Amniotic epithelial cell (primary cell): ENCODE measurements at places on chromosomes 1 and 21.

DNA sequence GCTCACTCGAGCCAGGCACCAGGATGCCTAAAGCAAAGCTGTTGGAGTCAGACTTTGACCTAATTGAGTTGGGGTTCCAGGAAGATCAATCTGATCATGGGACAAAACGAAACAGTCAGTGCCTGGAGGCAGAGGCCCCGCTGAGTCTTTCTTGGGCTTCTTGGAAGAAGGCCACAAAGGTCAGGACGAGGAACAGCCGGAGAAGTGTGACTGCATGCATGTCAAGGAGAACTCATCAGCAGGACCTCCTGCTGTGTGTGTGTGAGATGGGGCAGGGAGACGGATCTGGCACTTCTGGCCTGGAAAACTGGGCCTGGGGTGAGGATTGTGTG, 190.8 kb downstream of the CAMTA1 start:
- DNase-seq = no peak

DNA sequence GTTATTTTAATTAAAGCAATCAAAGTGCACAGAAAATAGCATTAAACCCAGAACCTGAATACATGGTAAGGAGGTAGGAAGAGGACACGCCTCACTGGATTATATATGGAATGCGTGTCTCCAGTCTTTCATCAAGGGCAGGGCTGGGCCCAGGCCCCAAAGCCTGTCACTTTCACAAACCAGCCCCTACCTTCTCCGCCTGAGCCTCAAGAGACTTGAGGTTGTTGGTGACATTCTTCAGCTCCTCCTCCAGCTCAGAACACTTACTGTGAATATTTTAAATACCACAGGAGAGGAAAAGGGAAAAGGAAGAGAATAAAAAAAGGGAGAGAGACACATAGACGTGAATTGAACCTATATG, 16.3 kb upstream of the NUP210L start:
- no peak for DNase-seq

DNA sequence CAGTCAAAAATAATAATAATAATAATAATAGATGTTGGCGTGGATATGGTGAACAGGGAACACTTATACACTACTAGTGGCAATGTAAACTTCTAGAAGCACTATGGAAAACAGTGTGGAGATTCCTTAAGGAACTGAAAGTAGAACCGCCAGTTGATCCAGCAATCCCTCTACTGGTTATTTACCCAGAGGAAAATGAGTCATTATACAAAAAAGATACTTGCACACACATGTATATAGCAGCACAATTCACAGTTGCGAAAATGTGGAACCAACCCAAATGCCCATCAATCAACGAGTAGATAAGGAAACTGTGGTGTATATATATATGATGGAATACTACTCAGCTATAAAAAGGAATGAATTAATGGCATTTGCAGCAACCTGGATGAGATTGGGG, 176.0 kb downstream of the PLPP3 start:
- DNase-seq = no peak

DNA sequence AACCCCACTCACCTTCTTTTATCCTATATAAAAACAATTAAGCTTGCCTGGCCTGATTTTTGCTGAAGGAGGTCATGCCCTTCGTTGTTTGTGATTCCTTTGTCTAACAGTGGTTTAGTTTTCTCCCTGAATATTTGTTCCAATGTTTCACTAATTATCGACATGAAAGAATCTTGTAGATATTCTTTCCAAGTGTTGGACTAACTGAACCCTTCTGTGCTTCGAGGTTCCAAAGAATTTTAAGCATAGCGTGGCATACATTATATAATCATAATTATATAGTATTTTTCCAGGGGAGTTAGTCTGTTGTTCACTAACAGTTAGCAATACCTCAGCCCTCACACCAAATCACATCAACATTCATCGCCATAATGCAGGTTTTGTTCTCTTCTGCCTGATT, 418.9 kb upstream of the ADGRL2 start:
- DNase-seq = no peak

DNA sequence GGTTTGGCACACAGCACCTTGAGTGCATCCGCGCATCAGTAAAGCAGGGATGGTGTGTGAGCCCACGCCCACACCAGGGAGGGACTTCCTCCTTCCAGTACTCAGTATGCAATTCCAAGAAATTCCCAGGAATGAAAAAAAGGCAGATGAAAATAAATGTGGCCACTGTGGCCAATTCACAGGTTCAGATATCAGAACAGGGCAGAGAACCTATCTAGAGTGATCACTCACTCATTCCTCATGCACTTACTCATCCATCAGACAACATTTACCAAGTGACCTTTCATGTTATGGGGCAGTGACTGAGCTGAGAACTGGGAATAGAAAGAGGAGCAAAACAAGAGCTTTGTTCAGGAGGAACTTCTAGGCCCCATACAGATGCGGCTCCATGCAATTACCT, 113.7 kb downstream of the ZSCAN20 start:
- peak; percentile 12 for DNase-seq

GRCh38 chr1:90340606-90341005, 345.7 kb downstream of the ZNF326 start:
- no peak for DNase-seq

DNA sequence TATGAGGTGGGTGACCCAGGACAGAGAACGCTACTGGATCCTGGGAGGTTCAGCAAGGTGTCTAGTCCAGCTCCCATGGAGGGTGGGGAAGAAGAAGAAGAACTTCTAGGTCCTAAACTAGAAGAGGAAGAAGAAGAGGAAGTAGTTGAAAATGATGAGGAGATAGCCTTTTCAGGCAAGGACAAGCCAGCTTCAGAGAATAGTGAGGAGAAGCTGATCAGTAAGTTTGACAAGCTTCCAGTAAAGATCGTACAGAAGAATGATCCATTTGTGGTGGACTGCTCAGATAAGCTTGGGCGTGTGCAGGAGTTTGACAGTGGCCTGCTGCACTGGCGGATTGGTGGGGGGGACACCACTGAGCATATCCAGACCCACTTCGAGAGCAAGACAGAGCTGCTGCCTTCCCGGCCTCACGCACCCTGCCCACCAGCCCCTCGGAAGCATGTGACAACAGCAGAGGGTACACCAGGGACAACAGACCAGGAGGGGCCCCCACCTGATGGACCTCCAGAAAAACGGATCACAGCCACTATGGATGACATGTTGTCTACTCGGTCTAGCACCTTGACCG, 8.6 kb upstream of the PIGV start:
- no peak for DNase-seq

GRCh38 chr1:244269169-244269568, 182.5 kb downstream of the ADSS2 start:
- no peak for DNase-seq

DNA sequence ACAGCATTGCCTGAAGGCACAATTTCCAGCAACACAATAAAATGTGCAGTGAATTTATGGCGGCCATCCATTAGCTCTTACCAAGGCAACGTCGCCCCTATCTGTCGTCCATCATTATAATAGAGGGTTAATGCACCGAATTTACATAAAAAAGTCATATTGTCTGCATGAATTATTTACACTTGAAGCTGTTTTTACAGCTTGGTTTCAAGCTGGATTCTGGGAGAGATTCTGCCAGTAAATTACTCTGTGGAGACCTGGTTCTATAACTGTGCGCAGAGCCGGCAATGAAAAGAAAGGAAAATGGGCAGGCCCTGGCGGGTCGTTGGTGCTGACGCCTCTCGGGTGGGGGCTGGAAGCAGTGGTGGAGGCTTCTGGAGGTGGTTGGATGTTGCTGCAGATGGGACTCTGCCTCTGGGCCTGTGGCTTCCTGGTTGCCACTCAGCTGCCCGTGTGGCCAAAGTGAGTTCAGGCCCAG, 48.9 kb upstream of the POU3F1 start:
- DNase-seq = no peak

DNA sequence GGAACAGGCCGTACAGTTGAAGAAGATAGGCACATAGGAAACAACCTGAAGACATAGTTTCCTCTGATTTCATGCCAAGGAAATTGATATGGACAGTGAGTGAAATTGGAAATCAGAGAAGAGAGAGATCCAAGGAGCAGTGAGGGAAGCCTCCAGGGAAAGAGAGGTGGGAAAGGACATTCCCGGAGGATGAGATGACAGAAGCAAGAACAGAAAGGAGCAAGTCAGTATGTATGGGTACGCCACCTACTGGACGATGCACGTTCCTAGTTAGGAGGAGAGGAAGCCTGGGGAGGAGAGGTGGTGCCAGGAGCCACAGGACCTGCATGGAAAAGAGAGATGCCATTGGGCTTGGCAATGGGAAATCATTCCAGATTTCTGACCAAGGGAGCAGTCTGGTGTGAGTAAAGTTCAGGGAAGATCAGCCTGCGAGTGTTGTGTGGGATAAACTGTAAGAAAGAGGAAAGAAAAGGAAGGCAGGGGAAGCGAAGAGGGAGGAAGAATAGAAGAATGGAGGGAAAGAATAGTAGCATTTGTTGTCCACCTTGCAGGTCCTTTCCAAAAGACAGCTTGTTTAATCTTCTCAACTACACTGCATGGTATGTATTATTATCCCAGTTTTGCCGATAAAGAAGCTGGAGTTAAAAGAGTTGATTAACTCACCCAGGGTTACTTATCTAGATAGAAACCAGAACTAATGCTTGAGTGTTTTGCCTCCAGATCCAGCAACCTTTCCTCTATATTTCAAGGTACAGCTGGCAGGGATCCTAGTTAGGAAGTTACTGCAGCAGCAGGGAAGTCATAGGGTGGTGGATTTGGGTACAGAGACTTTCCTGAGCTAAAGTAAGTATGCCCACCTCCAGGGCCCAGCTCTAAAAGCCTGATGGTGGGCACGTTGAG, 27.4 kb downstream of the C1orf116 start:
- DNase-seq = peak; percentile 79

GRCh38 chr1:4563586-4563985, 90.8 kb upstream of the AJAP1 start:
- no peak for DNase-seq

DNA sequence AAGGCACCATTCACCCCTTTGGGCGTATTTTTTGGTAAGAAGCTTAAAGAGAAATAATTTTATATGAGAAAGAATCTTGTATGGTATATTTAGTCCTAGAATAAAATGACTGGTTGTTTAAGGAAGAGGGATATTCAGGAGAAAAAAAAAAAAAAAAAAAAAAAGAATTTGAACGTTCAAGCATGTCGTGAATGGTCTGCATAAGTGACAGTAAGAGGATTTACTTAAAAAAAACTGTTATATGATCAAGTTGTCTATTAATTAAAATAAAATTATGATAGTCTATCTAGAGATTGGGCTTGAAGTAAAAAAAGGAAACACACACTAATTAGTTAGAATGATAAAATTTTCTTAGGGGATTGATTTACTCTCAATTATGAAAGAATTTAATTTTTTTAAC, 11.7 kb upstream of the OR14I1 start:
- DNase-seq = peak; percentile 6

DNA sequence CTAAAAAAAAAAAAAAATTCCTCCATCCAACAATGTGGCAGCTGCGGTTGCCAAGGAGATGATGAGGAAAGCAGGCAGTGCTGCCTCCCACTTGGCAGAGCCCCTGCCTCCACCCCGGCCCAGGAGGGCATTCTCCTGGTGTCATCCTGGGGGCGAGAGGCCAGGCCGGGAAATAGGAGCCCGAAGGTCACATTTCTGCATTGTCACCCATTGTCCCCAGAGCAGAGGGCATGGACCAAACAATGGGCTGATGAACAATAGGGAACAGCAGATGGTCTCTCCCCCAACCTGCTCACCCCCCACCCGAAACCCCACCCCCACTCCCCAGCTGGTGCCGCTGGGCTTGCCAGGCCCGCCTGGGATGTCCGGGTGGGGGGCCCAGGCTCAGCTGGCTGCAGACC, 37.3 kb downstream of the CAMK2N1 start:
- DNase-seq = no peak

- peak; percentile 83 for DNase-seq
These were observed 6.0 kb upstream of the IFNLR1 start for GRCh38 chr1:24193046-24193445.

DNA sequence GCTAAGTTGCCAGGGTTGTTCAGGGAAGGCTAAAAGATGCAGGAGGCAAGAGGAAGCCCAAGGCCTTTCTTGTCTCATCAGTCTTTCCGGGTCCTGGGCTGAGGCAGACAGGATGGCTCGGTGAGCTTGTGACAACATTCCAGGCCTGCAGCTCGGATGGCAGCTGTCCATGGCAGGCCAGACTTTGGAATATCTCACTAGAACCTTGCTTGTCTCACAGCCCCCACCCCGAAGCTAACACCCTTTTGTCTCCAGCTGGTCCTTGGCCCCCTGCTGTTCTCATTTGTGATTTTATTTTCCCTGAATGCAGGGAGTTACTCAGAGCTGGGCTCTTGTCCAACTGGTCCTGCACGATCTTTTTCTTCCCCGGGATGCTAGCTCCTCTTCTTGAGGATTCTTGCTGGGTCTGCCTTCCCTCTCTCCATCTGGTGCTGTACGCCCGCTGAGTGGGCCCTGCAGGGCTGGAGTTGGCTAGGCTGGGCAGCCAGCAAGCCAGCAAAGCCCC, 477.2 kb upstream of the CAMK1G start:
- no peak for DNase-seq

GRCh38 chr1:243346468-243346867, 90.6 kb downstream of the SDCCAG8 start:
- DNase-seq = no peak

DNA sequence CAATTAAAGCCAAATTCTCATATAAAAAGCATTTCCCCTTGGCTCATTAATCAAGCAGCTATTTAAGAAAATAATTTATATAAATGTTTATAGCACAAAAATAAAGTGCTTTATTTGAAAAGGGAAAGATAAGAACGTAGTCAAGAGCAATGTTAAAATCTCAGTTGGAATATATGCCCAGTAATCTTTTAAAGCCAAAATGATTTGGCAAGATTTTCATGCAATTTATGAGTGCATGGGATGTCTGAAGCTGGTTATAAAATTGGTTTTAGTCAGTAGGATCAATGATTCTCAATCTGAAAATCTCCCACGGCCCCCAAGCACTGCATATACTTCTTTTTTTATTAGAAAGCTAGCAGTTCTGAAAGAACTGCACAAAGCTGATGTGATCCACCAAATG, 188.8 kb downstream of the RERE start:
- no peak for DNase-seq

DNA sequence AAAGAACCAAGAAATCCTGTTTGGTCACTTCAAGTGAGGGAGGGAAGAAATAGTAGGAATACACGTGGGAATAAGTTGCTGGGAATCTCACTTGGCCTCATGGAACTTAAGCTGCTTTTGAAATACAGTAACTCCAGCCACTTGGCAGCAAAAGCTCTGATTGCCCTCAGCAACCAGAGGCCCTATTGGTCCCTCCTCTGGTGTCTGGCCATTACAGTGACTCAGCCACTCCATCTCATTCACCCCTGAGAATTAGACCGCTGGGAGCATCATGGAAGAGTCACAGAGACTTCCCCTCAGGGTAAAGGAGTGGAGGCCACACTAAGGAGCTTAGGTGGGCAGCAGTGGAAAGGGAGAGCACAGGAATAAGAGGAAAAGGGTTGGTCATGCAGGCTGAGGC, 99.6 kb downstream of the ELAVL4 start:
- DNase-seq = no peak

- DNase-seq = peak; percentile 94
These were observed 12.8 kb downstream of the ADAMTSL4 start for GRCh38 chr1:150561974-150562445.

GRCh38 chr1:152461544-152461943, 47.5 kb upstream of the CRNN start:
- DNase-seq = peak; percentile 67

DNA sequence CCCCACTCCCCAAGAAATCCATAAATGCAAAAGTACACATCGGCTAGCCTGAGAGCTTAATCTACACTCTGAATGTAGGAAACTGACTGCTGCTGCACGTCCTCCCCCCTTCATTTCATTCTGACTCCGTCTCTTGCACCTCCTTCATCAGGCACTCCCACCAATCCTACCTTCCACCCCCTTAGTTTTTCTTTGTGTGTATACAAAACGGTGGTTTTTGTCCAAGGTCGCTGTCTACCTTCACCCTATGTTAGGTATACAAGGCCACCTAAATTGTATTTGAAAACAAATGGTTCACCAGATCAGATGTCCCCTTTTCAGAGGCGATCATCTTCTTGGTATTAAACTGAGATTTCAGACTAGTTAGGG, 1.9 kb downstream of the WDR26 start:
- DNase-seq = peak; percentile 32
